Activated T-helper 1 cell treated with anti-CD3 and anti-CD28 coated beads, Interleukin-2, amount 50 U/mL, for 16 hours (primary cell): ENCODE measurements at places on chromosomes 5 and 9.

GRCh38 chr9:12973710-12974109 is 198.9 kb downstream of the LURAP1L start:
- no peak for DNase-seq

GRCh38 chr5:96407436-96407835 is 25.6 kb downstream of the PCSK1 start:
- DNase-seq: no peak

DNA sequence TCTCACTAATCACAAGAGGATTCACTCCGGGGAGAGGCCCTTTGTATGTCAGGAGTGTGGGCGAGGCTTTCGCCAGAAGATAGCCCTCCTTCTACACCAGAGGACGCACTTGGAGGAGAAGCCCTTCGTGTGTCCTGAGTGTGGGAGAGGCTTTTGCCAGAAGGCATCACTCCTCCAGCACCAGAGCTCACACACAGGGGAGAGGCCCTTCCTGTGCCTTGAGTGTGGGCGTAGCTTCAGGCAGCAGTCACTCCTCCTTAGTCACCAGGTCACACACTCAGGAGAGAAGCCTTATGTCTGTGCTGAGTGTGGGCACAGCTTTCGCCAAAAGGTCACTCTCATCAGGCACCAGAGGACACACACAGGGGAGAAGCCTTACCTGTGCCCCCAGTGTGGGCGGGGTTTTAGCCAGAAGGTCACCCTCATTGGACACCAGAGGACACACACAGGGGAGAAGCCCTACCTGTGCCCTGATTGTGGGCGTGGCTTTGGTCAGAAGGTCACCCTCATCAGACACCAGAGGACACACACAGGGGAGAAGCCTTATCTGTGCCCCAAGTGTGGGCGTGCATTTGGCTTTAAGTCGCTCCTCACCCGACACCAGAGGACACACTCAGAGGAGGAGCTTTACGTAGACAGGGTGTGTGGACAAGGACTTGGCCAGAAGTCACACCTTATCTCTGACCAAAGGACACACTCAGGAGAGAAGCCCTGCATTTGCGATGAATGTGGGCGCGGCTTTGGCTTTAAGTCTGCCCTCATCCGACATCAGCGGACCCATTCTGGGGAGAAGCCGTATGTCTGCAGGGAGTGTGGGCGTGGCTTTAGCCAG is 27.8 kb downstream of the NUTM2F start:
- DNase-seq: no peak

DNA sequence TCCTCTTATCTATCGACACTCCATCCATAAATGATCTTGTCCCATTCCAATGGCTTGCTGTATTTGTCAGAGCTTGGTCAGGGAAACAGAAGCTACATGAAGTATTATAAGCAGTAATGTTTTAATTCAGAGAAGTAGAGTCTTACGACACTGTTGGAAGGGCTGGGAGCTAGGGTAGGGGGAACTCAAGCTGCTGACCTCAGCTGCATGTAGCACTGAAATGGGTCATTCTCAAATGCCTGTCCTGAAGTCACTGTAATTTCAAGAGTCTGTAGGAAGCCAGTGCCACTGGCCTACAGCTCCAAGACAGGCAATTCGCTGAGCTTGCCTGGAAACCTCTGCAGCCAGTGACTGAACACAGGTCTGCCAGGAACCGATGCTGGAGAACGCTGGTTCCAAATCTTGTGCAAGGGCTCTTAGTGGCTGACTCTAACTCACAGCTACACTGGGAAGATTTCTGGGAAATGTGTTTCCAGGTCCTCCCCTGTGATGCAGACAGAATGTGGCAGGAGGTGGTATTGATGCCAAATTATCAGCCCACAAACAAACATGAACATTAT is 532.4 kb downstream of the CCDC171 start:
- no peak for DNase-seq

DNA sequence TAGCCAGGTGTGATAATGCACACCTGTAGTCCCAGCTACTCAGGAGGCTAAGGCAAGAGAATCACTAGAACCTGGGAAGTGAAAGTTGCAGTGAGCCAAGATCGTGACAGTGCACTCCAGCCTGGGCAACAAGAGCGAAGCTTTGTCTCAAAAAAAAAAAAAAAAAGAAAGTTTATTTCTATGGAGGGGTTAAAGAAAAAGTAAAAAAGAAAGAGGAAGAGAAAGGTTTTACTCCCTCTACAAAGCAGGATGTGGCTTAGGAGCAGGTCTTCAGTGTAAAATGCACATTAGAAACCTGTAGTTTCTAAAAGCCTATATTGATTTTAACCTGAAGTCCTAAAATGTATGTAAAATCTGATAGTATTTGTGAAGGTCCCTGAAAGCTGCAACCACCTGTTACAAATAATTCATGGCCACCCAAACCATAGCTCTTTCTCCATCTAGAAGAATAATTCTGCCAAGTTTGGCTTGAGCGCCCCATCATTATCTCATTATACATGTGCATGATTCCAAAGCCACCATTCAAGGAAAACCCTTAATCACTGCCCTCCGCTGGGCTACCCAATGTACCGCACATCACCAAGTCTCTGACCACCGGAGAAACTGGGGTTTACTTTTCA is 3.4 kb downstream of the FNBP1 start:
- DNase-seq: no peak

DNA sequence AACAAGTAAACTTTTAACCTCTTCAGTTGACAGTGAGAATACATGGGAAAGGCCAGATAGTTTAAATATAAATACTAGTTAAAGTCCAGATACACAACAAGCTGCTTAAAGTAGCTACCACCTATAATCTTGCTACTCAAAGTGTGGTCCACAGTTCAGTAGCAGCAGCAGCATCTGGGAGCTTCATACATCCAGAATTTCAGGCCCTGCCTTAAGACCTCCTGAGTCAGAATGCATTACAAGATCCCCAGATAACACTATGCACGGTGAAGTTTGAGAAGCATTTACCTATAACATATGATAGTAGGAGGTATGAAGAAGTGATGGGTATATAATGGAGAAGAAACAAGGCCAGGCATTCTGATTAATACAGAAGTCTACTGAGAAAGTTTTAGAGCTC is 244.5 kb downstream of the EFNA5 start:
- DNase-seq: no peak

- no peak for DNase-seq
These were observed 261.8 kb downstream of the ASTN2 start for GRCh38 chr9:117153021-117153420.

- DNase-seq: no peak
These were observed 532.1 kb downstream of the PDE4D start for GRCh38 chr5:59361454-59361853.

DNA sequence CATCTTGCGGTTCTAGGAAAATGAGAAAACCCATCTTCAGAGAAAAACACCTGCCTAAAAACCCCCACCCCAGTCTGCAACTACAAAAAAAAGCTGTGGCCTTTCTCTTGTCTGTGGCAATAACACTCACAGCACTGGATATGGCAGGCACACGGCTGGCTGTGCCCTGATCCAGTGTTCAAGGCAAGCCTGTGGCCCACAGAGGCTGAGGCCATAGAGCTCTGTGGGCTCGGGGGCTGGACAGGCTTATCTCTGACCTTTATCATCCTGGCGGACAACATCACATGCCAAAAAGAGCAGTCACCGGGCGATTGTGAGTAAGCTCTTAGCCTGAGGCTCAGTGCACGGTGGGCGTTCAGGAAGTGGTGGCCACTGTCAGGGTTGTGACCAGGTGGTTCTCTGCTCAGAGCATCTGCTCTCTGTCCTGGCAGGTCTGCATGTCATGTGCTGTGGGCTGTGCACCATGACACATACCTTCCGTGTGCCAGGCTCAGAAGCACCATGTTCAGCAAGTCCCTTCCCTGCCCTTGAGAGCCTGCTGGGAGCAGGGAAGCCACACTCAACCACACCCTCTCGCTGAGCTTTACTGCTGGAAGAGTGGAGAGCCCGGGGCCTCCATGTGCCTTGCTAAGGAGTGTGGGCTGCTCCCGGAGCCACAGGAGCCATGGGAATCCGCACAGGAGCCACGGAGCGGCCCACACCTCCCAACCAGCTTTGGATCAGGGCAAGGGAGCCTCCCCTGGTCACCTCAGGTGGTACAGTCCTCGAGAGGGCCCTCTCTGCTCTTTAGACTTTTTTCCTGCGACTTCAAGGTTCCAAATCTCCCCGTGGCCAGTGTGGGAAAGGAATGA is 34.6 kb upstream of the WDR38 start:
- DNase-seq: no peak

GRCh38 chr5:112124788-112125187 is 294.3 kb downstream of the EPB41L4A start:
- DNase-seq: no peak

DNA sequence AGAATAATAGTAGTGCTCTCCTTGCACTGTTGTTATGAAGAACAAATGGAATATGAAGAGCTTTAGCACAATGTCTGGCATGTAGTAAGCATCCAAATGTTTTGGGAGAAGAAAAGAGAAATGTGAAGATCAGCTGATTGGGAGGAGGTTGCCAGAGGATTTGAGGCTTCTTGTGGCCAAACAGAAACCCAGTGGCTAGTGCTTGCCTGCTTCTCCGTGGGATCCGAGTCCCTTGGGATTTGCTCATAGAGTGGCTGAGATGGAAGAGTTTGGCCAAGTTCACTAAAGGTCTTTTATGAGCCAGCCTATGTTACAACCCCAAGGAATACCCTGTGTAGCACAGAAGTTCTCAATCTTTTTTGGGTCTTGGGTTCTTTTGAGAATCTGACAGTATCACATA is 86.0 kb downstream of the ANGPTL2 start:
- DNase-seq: no peak

- DNase-seq: no peak
These were observed 62.8 kb downstream of the DCP2 start for GRCh38 chr5:113039229-113039933.

DNA sequence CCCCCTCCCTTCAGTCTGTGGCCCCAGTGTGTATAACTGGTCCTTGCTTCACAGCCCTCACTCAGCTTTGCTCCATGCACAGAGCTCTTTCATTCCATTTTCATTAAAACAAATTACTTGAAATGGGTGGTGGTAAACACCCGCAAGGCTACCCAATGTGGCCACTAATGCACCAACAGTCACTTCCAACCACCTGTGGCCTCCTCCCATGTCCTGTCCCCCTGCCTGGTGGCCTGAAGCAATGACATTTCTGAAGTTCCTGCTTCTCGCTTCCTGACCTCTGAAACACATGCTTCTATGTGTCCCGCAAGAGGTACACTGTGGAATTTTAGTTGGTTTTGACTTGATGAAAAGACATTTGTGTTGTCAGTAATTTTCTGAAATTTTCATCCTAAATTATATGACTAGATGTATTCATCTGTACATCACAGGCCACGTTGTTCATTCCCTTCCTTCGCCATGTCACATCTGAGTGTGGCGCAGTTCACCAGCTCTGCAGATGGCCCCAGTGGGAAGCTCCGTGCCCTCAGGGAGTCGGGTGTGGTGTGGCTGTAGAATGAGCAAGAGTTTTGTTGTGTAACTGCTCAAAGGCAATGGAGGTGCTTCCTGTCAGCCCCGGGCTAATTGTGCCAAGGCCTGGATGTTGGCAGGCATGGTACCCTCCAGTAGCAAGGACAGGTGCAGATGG is 9.6 kb downstream of the ROPN1L start:
- DNase-seq: no peak

- DNase-seq: no peak
These were observed 512.4 kb upstream of the CYLC2 start for GRCh38 chr9:102482776-102483175.

GRCh38 chr9:76313771-76314170 is 80.5 kb downstream of the RFK start:
- no peak for DNase-seq

GRCh38 chr9:27362447-27363210 is 65.7 kb upstream of the EQTN start:
- no peak for DNase-seq

DNA sequence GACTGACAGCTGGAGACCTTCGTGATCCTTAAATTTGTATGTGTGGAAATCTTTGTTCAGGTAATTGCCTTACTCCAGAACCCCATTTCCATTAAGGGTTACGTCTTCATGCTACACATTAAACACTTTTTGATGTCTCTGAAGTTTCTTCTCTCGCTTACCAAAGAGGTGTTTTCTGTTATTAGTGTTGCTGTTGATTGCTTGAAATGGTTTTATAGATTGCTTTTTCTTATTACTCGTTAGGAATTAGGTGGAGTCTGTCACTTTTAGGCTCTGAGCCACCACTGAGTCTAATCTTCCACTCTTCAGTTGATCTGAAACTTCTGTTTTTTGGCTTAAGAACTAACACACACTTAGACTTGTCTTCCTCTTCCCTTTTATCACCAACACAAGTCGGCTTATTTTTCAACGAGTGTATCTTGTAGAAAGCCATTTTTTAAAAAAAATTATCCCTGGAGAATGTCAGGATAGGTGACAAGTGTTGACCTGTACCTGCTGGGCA is 62.2 kb upstream of the PPARGC1B start:
- DNase-seq: no peak

DNA sequence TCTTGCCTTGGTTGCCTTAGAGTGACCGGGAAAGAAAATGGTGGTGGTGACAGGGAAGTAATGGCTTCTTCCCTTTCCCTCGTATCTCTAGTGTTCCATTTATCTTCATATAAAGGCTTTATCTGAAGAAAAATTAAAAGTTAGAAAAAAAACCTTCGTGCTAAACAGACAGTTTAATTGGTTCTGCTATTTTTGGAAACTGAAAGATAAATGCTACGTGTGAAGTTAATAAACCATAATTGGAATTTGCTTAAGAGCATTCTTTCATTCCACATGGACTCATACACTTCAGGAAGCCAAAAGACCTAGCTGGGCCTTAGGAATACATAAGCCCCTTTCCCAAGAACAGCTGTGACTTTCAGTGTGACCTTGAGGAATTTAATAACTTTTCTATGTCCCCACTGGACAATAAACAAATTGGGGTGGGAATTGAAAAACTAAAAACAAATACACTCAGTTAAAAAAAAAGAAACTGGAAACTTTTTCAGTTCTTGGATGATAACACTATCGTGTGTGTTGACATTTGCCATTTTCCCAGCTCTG is 818.8 kb upstream of the WWC1 start:
- no peak for DNase-seq

DNA sequence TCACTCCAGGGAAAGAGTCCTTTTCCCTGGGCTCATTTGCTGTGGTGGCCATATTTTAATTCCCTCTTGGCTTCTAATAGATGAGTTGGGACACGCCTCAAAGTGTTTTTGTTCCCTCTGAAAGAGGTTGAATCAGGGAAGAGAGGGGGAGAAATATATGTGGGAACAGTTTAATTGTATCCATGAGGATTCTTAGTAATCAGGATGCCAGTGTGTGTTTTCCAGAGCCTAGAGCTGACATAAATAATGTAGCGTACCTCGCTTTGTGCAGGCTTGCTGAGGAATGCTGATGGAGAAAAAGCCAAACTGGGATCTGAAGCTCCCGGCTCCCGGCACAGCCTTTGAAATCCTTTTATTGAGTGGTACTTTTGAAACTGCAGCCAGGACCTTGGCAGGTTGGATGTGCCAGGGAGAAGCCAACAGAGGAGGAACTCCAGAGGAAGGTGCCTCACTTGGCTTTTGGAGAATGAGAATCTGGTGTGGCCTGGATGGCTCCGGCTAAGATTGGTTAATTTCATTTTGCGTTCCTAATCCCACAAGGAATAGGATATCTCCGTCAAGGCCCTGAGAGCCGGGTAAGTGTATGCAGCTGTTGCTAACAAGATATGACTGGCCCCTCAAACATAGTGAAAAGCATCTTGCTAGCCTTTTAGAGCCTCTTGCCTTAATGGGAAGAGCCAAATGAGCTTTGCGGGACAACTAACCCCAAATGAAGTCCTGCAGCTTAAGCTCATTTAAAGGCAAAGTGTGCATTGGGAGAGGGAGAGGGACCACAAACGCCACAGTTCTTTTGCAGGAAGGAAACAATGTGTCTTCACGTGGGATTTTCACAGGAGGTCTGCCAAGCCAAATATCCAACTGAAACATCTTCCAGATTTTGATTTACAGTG is 471.1 kb upstream of the WWC1 start:
- no peak for DNase-seq

- DNase-seq: no peak
These were observed 9.0 kb downstream of the OR2S2 start for GRCh38 chr9:35948901-35949318.
